ENCODE measurements at places on chromosomes 6 and 20.

DNA sequence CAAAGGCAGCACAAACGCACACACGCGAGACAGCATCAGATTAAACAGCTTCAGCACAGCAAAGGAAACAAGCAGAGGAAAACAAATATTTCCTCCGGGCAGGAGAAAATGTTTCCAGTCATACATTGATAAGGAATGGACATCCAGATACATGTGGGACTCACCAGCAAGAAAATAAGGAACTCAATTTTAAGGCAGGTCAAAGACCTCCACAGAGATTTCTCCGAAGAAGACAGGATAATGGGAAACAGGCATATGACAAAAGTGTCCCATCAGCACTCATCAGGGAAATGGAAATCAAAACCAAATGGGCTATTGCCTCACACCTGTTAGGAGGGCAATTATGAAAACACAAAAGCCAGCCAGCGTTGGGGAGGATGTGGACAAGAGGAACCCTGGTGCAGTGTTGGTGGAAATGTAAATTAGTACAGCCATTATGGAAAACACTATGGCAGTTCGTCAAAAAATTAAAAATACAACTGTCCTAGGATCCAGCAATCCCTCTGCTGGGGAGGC is 9.7 kb upstream of the SLCO4A1 start:
- DNase-seq: no peak

- DNase-seq: no peak
These were observed 95.8 kb downstream of the ARMC2 start for GRCh38 chr6:108944071-108944470.

GRCh38 chr6:160461641-160462040 is 113.5 kb downstream of the SLC22A3 start:
- DNase-seq: no peak

DNA sequence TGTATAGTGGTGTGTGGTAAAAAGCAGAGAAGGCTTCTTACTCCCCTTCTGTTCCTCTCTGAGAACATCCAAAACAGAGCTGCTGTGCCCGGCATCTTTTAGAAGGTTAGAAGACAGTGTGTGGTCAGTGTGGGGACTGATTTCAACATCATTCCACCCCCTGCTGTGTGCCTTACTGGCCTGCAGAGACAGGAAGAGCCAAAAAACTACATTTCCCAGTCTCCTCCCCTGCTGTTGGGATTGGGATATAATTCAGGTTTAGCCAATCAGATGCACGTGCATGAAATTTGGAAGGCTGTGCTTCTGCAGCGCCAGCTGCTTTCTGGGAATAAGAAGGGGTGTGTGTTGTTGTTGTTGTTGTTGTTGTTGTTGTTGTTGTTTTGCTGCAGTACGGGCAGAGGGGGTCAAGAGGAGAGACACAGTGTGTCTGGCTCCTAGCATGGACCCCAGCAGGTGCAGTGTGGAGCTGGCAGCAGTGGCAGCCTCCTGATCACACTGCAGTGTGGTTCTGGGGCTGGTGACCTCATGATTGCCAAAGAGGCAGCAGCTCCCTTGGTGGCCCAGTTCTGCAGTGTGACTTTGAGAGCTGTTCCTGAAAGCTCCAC is 74.7 kb downstream of the MRPL14 start:
- DNase-seq: no peak

DNA sequence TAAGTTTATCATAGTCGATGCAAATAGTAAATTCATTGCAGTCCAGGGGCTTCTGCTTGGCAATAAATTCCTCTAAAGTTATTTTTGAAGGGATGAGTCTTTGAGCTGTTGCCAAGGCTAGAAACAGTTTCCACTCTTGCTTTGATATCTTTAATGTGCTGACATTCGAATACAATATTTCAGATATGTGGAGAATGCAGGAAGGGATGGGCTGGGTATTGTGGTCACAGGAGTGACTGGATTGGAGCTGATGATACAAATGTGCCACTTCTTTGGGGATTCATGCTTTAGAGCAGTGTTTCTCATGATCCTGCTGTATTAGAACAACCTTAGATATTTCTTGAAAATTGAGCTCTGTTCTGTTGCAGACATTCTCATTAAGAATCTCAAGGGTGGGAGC is 139.0 kb downstream of the PRDM13 start:
- DNase-seq: no peak

- no peak for DNase-seq
These were observed 41.3 kb upstream of the PLAGL1 start for GRCh38 chr6:144049386-144049785.

- peak; percentile 8 for DNase-seq
These were observed 408.4 kb downstream of the PKHD1 start for GRCh38 chr6:51678905-51679620.

DNA sequence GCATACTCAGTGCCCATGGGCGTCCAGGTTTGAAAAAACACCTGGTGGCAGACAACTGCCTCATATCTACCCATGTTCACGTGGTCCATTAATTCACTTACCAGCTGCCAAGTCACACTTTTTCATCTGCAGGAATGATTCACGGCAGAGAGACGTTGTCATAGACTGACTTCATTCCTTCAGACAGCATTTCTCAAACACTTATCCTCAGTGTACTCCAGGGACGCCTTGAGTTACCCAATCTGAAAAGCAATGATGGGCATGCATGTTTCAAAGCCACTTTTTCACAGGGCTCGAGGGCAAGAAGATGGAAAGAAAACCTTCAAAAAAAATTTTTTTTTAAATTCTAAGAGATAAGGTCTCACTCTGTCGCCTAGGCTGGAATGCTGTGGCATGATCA is 6.0 kb downstream of the MMP24OS start:
- no peak for DNase-seq

DNA sequence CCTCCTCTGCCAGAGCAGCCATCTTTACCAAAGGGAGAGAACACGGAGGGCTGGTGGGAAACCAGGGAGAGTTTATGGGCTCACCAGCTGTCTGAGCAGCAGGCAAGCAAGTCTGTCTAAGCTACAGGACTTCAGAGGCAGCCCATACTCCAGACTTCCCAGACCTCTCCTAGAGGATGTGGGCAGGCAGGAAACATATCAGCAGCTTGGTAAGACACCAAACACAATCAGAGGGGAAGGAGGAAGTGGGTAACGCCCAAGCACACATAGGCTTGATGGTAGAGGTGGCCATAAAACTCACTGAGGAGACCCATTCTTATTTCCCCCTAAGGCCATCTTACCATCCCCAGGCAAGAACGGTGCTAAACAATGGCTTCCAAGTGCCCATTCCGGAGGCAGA is 143.1 kb upstream of the ARID1B start:
- no peak for DNase-seq
